ENCODE measurements at places on chromosomes 2 and 18.

GRCh38 chr2:179332903-179333302 is 68.3 kb upstream of the SESTD1 start:
- DNase-seq, result no peak

GRCh38 chr18:32326450-32327308 is 136.8 kb downstream of the MEP1B start:
- DNase-seq, result no peak

GRCh38 chr18:69874058-69874457 is 73.6 kb downstream of the CD226 start:
- no peak for DNase-seq

DNA sequence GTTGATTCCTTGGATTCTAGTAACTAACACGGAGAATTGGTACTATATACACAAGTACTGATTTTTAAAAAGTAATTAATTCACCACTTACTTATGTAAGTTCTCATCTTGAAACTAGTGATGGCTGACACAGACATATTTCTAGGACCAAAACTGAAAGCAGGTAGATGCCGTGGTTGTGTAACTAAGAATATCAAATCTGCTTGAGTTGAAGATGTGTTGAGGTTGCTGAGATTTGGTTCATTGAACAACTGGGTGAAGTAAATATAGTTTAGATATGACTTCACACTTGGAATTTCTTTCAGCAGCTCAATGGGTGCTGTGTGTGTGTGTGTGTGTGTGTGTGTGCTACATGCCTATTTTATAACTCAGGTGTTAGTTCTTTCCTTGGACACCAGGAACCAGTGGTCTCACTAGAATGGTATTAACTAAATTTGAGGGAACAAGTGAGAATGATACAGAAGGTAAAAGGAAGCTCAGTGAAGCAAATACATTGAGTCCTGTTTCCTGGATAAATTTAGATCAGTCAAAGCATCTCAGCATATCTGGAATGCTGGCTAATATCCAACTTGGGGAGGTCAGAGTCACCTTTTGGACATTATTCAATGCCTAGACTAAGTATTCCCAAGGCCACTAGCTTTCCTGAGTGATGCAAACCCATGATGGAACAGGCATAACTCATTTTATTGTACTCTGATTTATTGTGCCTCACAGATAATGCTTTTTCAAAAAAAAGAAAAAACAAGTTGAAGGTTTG is 110.7 kb upstream of the ZEB2 start:
- no peak for DNase-seq

DNA sequence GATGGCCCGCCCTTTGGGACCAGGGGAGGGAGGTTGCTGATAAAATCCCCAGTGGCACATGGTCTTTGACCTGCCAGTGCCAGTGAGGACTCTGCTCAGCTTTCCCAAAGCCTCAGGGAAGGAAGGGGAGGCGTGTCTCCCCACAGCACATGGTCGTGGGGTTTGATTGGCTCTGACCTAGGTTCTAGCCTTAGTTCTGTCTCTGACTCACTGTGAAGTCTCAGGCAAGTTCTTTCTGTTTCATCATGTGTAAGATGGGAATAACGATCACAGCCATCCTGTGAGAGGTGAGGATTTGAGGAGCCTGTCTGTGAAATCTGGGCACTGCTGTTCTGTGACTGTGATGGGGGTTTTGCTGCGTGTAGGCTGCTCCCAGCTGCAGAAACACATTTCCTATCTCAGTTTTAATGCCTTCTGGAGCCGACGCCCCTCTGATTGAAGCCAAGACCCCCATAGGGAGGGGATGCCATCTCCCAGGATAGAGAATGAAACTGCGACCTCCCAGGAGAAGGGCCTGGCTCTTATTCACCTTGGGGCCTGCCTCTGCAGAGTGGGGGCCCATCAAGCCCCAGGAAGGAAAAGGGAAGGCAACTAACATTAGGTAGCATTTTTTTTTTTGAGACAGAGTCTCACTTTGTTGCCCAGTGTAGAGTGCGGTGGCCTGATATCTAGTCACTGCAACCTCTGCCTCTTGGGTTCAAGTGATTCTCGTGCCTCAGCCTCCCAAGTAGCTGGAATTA is 84.0 kb downstream of the DDX1 start:
- DNase-seq, result no peak

- DNase-seq, result no peak
Observed at GRCh38 chr2:188997263-188997662, 23.1 kb downstream of the COL3A1 start.

GRCh38 chr2:151258121-151258520 is 3.5 kb downstream of the RBM43 start:
- DNase-seq, result no peak

DNA sequence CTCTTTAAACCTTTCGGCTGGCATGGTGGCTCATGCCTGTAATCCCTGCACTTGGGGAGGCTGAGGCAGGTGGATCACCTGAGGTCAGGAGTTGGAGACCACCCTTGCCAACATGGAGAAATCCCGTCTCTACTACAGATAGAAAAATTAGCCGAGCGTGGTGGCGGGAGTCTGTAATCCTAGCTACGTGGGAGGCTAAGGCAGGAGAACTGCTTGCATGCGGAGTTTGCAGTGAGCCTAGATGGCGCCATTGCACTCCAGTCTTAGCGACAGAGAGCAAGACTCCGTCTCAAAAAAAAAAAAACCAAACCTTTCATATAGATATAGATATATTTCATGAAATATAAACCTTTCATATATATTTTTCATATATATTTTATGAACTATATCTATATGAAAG is 864.7 kb downstream of the TRIB2 start:
- no peak for DNase-seq

GRCh38 chr2:121670181-121670580 is 20.9 kb upstream of the CLASP1 start:
- DNase-seq, result no peak

DNA sequence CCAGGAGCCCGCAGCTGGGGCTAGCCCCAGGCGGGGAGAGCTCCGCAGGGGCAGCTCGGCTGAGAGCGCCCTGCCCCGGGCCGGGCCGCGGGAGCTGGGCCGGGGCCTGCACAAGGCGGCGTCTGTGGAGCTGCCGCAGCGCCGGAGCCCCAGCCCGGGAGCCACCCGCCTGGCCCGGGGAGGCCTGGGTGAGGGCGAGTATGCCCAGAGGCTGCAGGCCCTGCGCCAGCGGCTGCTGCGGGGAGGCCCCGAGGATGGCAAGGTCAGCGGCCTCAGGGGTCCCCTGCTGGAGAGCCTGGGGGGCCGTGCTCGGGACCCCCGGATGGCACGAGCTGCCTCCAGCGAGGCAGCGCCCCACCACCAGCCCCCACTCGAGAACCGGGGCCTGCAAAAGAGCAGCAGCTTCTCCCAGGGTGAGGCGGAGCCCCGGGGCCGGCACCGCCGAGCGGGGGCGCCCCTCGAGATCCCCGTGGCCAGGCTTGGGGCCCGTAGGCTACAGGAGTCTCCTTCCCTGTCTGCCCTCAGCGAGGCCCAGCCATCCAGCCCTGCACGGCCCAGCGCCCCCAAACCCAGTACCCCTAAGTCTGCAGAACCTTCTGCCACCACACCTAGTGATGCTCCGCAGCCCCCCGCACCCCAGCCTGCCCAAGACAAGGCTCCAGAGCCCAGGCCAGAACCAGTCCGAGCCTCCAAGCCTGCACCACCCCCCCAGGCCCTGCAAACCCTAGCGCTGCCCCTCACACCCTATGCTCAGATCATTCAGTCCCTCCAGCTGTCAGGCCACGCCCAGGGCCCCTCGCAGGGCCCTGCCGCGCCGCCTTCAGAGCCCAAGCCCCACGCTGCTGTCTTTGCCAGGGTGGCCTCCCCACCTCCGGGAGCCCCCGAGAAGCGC is 15.0 kb upstream of the GMPPA start:
- no peak for DNase-seq

GRCh38 chr2:12684471-12684936 is 32.2 kb upstream of the TRIB2 start:
- DNase-seq, result no peak

DNA sequence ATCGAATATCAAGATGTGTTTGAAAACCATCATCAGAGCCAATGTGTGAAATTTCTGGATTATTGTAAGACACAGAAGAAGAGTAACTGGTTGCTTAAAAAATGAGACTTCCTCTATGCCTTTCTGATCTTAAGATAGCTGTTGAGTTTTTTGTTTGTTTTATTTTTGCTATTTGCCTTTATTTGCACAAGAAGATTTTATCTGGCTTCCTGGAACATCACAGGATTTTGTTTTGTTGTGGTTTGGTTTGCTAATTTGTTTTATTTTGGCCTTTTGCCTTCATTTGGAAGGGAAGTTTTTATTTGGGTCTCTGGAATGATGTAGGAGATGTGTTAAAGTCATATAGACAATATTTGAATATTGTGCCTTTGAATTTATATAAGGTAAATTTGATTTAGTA is 3.9 kb upstream of the CYTIP start:
- no peak for DNase-seq

GRCh38 chr2:105903051-105903674 is 158.5 kb downstream of the NCK2 start:
- no peak for DNase-seq

DNA sequence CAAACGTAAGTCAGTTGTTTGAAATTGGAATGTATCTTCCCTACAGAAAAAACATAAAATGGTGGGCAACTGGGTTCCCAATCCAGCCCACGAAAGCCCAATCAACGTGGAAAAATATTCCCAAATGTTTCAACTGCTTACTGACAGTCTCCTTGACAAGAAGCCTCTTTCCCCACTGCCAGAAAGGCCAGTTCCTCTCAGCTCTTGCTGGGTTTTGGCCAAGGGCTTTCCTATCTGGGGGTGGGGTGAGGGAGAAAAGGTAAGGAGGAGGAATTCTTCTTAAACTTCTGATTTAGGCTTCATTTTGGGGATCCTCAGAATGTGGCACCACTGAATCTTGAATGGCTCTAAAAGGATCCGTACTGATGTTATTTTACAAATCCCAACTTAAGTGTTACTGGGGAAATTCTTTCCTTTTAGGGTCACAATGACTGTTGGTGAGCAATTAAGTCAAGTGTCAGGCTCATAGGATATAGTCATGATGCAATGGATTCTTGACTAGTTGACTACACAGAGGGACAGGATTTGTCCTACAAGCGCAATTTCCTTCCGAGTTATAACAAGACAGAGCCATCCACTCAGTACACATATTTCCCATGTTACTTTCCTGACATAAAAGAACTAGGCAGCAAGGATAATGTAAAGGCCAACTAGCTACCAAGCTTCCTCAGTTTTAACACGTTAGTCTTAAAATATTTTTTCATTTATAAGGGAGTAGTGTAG is 73.6 kb downstream of the SPRED2 start:
- no peak for DNase-seq

GRCh38 chr2:188364033-188364630 is 72.5 kb downstream of the GULP1 start:
- no peak for DNase-seq

DNA sequence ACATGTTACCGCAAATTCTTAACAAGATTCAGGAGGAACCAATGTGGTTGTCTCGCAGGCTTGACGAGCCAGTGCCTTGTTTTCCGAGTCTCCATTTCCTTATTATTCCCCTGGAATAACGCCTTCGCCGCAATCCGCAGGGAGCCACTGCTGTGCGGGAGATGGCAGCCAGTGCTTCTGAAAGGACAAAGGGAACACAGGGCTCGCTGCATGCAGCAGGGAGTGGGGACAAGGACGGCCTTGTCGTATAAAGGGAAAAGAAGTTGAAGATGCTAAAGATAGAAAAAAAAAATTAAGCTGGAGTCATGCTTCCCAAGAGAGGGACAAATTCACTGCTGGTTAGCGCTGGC is 221.4 kb downstream of the NDUFA10 start:
- DNase-seq, result no peak

- DNase-seq, result no peak
Observed at GRCh38 chr18:50286391-50287027, 983 bp downstream of the CXXC1 start.
